ENCODE measurements at places on chromosomes 2 and 18. TPM values are rescaled to one million over a fixed set of nuclear protein-coding genes. Genes with fewer than 3 reads are reported as not detected.
A peak's percentile ranks its signal among the peaks of the same experiment; 100 is the strongest.

Gene CXCR4
- total RNA-seq = 3.6 TPM

Gene XIRP2
- total RNA-seq = 0.13 TPM

Gene RNASEH1
- 18.8 TPM for total RNA-seq

Gene UPP2
- total RNA-seq = not detected

Gene DUSP2
- 5.1 TPM for total RNA-seq

Gene ASIC4
- total RNA-seq = 0.12 TPM

Gene SKOR2
- total RNA-seq = not detected

Gene OTOS
- total RNA-seq = not detected

Gene POU3F3
- total RNA-seq = not detected

Gene CRYBA2
- 3.4 TPM for total RNA-seq

Gene MALL
- total RNA-seq = 567 TPM

Gene ANKRD36B
- 13.6 TPM for total RNA-seq

GRCh38 chr2:24973812-24974211 is 2.1 kb upstream of the DNAJC27 start:
- no peaks in the 10 kb centered on the region for H3K4me1 ChIP-seq
- no peaks in the 10 kb centered on the region for H3K36me3 ChIP-seq
- H3K4me3 ChIP-seq = no peak overlapping the region
- no peak overlapping the region for H3K27ac ChIP-seq
- DNase-seq = no peak

DNA sequence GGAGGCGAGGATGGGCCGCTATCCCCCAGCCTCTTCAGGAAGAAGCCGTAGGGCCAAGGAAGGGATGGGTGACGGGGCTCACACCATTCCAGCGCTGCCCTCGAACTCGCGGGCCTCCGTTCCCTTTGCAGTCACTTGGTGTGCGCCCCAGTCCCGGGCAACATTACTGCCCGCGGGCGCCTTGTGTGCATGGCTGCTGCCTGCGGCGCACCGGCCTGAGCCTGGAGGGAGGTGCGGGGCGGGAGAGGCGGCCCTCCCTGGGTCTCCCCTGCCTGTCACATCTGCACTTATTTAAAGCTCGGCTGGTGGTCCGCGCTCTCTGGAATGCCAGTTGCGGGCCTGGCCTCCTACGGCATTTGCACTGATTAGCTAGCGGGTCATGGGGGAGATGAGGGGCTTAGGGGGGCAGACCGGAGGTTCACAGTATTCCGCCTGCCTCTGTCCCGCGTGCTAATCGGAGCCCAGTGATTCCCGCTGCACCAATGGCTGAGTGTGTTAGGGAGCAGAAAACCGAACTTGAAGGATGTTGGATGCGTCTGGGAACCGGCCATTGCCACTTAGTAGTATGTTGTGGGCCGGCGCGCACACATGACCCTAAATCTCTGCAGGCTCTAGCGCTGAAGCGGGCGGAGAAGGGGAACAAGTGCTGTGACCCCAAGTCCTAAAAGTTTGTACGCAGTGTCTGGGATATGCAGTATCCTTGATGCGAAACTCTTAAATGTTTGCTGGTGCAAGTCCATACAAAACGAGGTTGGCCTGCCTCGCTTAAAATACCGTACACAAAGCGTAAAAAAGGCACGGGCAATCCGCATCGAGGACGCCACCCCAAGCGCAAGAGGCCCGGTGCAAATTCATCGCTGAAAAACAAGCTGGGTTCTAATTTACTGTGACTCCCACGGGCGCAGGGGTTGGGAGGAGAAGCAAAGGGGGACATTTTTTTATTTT is 161.2 kb upstream of the SIX2 start:
- no peak overlapping the region for H3K27ac ChIP-seq
- DNase-seq = no peak
- no peaks in the 10 kb centered on the region for H3K36me3 ChIP-seq
- H3K4me1 ChIP-seq = peaks cover 8% of the 10 kb centered on the region
- H3K4me3 ChIP-seq = no peak overlapping the region
- H3K27me3 ChIP-seq = peaks cover 50% of the 10 kb centered on the region

- no peaks in the 10 kb centered on the region for H3K36me3 ChIP-seq
- no peak overlapping the region for H3K4me3 ChIP-seq
- no peak for DNase-seq
These were observed 167.6 kb downstream of the LNPK start for GRCh38 chr2:175834477-175834876.

GRCh38 chr2:100664021-100664755 is 101.4 kb downstream of the PDCL3 start:
- H3K4me1 ChIP-seq = no peaks in the 10 kb centered on the region
- no peaks in the 10 kb centered on the region for H3K36me3 ChIP-seq
- no peak overlapping the region for H3K4me3 ChIP-seq
- H3K27me3 ChIP-seq = no peaks in the 10 kb centered on the region
- no peak for DNase-seq

GRCh38 chr18:49968644-49969309 is 155.4 kb upstream of the ACAA2 start:
- no peak for DNase-seq
- no peaks in the 10 kb centered on the region for H3K27me3 ChIP-seq
- H3K27ac ChIP-seq = peak overlapping the region; percentile 76
- H3K36me3 ChIP-seq = no peaks in the 10 kb centered on the region
- H3K4me3 ChIP-seq = no peak overlapping the region

DNA sequence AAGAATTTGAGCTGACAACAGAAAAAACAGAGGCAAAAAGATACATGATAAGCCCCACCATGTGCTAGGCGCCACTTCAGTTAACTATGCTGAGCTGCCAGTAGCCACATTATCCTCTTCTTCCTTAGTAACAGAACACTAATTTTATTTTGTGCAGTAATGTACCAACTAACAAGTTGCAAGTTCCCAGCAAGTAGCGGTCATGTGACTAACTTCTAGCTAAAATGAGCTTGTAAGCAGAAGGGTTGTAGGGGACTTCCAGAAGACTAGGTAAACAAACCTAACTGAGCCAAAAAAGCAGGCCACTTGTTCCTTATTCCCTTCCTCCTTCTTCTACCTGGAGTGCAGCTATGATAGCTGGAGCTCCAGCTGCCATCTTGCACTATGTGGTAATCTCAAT is 75.5 kb downstream of the DTNB start:
- DNase-seq = no peak
- no peaks in the 10 kb centered on the region for H3K4me1 ChIP-seq
- H3K4me3 ChIP-seq = no peak overlapping the region
- H3K27ac ChIP-seq = no peak overlapping the region

GRCh38 chr2:117702098-117702497 is 112.4 kb upstream of the DDX18 start:
- H3K36me3 ChIP-seq = no peaks in the 10 kb centered on the region
- no peaks in the 10 kb centered on the region for H3K4me1 ChIP-seq
- H3K4me3 ChIP-seq = no peak overlapping the region
- DNase-seq = no peak
- no peak overlapping the region for H3K27ac ChIP-seq

DNA sequence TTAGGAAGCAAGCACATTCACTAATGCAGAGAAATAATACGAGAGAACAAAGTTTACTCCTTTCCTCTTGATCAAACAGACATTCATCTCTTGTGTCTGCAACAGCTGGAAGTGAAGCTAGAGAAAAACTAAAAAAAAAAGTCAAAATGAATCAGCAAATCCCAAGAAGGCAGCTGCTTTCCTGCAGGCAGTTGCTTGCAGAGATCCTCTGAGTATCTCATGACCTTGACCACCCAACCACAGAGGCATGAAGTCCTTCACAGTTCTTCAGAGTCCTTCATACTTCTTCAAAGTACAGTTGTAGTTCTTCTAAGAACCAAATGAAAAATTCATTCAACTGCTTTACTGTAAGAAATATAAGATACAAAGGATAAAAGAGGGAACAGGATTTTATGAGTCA is 97.2 kb upstream of the ACVR1C start:
- H3K27ac ChIP-seq = no peak overlapping the region
- H3K36me3 ChIP-seq = no peaks in the 10 kb centered on the region
- DNase-seq = no peak
- no peak overlapping the region for H3K4me3 ChIP-seq

DNA sequence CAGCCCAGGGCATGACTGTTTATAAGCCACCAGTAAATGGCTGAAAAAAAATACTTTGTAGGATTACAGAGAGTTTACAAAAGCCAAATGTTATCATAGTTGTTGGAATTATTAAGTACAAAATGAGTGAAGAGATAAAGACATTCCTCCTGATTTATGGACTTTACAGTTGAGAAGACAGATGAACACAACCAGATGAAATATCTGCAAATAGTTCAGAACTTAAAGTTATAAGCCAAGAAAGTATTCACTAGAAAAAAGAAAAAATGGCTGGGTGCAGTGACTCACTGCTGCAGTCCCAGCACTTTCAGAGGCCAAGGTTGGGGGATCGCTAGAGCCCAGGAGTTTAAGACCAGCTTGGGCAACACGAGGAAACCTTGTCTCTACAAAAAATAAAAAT is 11.2 kb downstream of the PMAIP1 start:
- no peak overlapping the region for H3K4me3 ChIP-seq
- DNase-seq = no peak
- no peaks in the 10 kb centered on the region for H3K4me1 ChIP-seq
- H3K36me3 ChIP-seq = no peaks in the 10 kb centered on the region

- H3K4me3 ChIP-seq = no peak overlapping the region
- H3K36me3 ChIP-seq = no peaks in the 10 kb centered on the region
- H3K27ac ChIP-seq = no peak overlapping the region
- H3K4me1 ChIP-seq = no peaks in the 10 kb centered on the region
These were observed 5.7 kb downstream of the TCF23 start for GRCh38 chr2:27154488-27154887.

- DNase-seq = no peak
- H3K36me3 ChIP-seq = no peaks in the 10 kb centered on the region
- H3K4me3 ChIP-seq = no peak overlapping the region
- no peak overlapping the region for H3K27ac ChIP-seq
These were observed 79.8 kb upstream of the CYRIA start for GRCh38 chr2:16745466-16745865.

DNA sequence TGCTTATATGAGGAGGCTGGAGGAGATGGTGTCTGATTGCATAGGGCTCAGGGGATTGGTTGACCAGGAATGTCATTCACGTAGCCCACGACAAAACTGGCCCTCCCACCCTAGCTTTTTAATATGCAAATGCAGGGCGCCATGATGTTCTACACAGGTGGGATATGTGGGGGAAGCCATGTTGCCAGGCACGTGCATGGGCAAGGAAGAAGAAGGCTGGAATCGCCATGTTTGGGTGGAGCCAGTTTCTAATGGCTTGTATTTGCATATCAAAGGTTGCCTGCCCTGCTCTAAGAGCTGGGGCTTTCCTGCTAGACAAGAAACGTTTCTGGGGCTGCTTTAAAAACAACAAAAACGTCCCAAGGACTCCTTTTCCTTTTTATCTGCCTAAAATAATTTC is 26.5 kb upstream of the LINC00305 start:
- no peak overlapping the region for H3K27ac ChIP-seq
- H3K4me1 ChIP-seq = no peaks in the 10 kb centered on the region
- no peaks in the 10 kb centered on the region for H3K36me3 ChIP-seq
- no peak for DNase-seq

- no peaks in the 10 kb centered on the region for H3K4me1 ChIP-seq
- H3K27me3 ChIP-seq = no peaks in the 10 kb centered on the region
- H3K4me3 ChIP-seq = no peak overlapping the region
These were observed 211.3 kb upstream of the ARL4C start for GRCh38 chr2:234708091-234708683.

DNA sequence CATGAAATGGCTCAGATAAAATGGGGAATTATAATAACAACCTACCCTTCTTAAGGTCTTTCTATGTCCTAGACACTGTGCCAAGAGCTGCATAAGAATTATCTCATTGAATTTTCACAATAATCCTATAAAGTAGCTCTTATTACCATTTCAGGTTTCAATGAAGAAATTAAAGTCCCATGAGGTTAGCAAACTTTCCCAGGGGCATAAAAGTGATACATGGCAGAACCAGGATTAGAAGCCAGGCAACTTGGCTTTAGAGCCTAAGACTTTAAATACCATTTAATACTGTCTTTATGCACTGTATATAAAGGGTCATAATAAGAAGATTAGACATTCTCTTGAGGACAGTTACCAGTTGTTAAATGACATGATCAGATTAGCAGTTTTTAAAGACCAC is 130.1 kb downstream of the GCA start:
- H3K27me3 ChIP-seq = no peaks in the 10 kb centered on the region
- H3K27ac ChIP-seq = no peak overlapping the region
- H3K4me3 ChIP-seq = no peak overlapping the region
- DNase-seq = no peak
- no peaks in the 10 kb centered on the region for H3K4me1 ChIP-seq
- no peaks in the 10 kb centered on the region for H3K36me3 ChIP-seq

DNA sequence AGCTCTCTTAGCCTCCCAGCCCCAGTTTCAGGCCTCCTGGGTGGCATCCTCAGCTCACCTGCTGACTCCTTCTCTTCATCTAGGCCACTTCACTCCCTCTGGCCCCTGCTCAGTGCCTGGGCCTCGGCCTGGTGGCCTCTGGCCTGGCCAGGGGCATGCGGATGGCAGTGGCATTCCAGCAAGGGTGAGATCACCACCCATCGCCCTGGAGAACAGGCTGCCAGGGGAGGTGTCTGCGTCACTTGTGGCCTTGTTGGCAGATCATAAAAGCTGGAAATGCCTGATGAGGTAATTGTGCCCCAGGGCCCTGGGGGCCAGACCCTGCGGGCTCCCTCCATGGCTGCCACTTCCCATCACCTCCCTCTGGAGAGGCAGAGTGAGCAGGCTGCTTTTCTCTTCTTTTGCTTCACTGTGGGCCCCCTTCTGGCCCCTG is 72.5 kb upstream of the SMAD2 start:
- H3K4me1 ChIP-seq = no peaks in the 10 kb centered on the region
- peak; percentile 75 for DNase-seq
- H3K27me3 ChIP-seq = no peaks in the 10 kb centered on the region
- no peak overlapping the region for H3K27ac ChIP-seq
- no peak overlapping the region for H3K4me3 ChIP-seq

GRCh38 chr2:71465356-71465755 is 12.0 kb downstream of the DYSF start:
- H3K4me1 ChIP-seq = peaks cover 3% of the 10 kb centered on the region
- no peak overlapping the region for H3K4me3 ChIP-seq
- H3K36me3 ChIP-seq = no peaks in the 10 kb centered on the region
- H3K27ac ChIP-seq = no peak overlapping the region
- DNase-seq = no peak
- H3K27me3 ChIP-seq = peaks cover 34% of the 10 kb centered on the region

- H3K27ac ChIP-seq = no peak overlapping the region
- H3K4me1 ChIP-seq = no peaks in the 10 kb centered on the region
- no peaks in the 10 kb centered on the region for H3K36me3 ChIP-seq
These were observed 98.1 kb downstream of the ICA1L start for GRCh38 chr2:202773301-202773973.

GRCh38 chr2:46299365-46300263 is 2.4 kb downstream of the EPAS1 start:
- peak overlapping the region; percentile 87 for H3K27ac ChIP-seq
- peak; percentile 81 for DNase-seq
- H3K36me3 ChIP-seq = no peaks in the 10 kb centered on the region
- H3K4me3 ChIP-seq = peak overlapping the region; percentile 74

All from colonic mucosa (tissue), 4 donors.